ENCODE measurements at places on chromosomes 7 and 10. TPM values are rescaled to one million over a fixed set of nuclear protein-coding genes. Genes with fewer than 3 reads are reported as not detected.

- no peak for DNase-seq
- no peak overlapping the region for H3K27ac ChIP-seq
- no peaks in the 10 kb centered on the region for H3K27me3 ChIP-seq
- H3K4me3 ChIP-seq: no peak overlapping the region
Observed at GRCh38 chr7:98930464-98930863, 52.1 kb downstream of the TRRAP start.

Gene CALHM3
- not detected for polyA plus RNA-seq

Gene TSPAN15
- polyA plus RNA-seq: 20.2 TPM

GRCh38 chr10:75426880-75427279, 4.5 kb upstream of the LRMDA start:
- no peak overlapping the region for H3K27ac ChIP-seq
- H3K36me3 ChIP-seq: no peaks in the 10 kb centered on the region
- no peaks in the 10 kb centered on the region for H3K27me3 ChIP-seq
- no peak overlapping the region for H3K4me3 ChIP-seq
- DNase-seq: no peak

GRCh38 chr10:21751341-21752310, 217.6 kb downstream of the MLLT10 start:
- H3K4me1 ChIP-seq: peaks cover 4% of the 10 kb centered on the region
- H3K27me3 ChIP-seq: no peaks in the 10 kb centered on the region
- H3K4me3 ChIP-seq: no peak overlapping the region
- no peak overlapping the region for H3K27ac ChIP-seq

GRCh38 chr10:43064331-43065075, 12.4 kb upstream of the RET start:
- no peak for DNase-seq
- no peak overlapping the region for H3K27ac ChIP-seq
- no peaks in the 10 kb centered on the region for H3K27me3 ChIP-seq

GRCh38 chr7:51134013-51134441, 182.6 kb downstream of the COBL start:
- no peaks in the 10 kb centered on the region for H3K27me3 ChIP-seq
- H3K4me3 ChIP-seq: no peak overlapping the region
- DNase-seq: no peak
- H3K27ac ChIP-seq: no peak overlapping the region

DNA sequence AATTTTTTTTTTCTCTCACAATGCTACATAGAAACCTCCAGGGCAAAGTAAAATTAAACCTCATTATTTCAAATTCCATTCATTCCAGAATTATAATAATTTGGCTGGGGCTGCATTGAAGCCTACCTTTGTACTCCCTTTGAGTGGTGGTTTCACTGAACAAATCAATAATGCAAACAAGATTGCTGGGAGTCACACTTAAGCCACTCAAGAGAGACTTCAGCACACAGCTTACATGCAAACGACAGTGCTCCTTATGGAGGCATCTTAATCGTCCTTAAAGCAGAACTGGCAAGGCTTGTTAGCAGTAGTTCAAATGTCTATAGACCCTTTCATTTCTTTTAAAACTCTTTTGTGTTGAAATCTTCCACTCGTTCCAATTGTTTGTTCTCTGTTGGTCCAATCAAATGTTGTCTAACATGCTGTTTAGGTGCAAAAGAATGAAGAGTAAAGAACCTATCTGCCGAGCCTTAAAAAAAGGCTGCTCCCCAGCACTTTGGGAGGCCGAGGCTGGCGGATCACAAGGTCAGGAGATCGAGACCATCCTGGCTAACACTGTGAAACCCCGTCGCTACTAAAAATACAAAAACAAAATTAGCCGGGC, 294.9 kb downstream of the FGFR2 start:
- H3K4me1 ChIP-seq: no peaks in the 10 kb centered on the region
- no peak overlapping the region for H3K27ac ChIP-seq
- no peak for DNase-seq
- no peaks in the 10 kb centered on the region for H3K36me3 ChIP-seq
- no peaks in the 10 kb centered on the region for H3K27me3 ChIP-seq

Gene VSIR
- polyA plus RNA-seq: 349 TPM

DNA sequence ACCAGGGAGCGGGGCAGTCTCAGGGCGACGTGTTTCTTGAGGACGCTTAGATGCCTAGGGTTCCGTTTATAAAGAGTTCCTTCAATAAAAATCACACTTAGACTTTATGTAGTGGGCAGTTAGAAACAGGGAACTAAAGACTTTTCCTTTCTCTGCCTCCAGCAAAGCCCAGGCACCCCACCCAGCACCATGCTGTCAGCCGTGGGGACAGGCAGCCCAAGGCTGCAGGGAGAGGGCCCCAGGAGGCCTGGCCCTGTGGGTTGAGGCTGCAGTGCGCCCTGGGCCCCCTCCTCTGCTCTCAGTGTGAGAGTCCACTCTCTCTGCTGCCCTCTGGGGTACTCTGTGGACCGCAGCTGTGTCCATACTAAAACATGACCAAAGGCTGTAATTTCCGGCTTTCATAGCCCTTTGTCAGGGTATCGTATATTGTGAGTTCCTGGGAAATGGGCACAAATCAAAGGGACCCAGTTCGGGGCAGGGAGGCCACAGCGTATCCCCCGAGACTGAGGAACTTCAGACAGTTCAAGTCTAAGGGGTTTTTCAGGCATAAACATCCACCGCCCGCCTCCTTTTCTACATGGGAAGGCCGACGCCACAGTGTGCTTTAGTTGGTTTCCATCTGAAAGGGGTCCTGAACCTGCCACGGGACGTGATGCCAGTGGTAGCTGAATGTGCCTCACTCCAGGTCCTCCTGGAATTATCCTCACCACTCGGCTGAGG, 59.7 kb downstream of the DNAJB6 start:
- H3K27ac ChIP-seq: no peak overlapping the region
- no peaks in the 10 kb centered on the region for H3K27me3 ChIP-seq
- peaks cover 3% of the 10 kb centered on the region for H3K36me3 ChIP-seq
- H3K4me1 ChIP-seq: no peaks in the 10 kb centered on the region

- peak overlapping the region; percentile 51 for H3K27ac ChIP-seq
- H3K4me3 ChIP-seq: peak overlapping the region; percentile 43
- H3K4me1 ChIP-seq: peaks cover 5% of the 10 kb centered on the region
- peak; percentile 69 for DNase-seq
- no peaks in the 10 kb centered on the region for H3K27me3 ChIP-seq
Observed at GRCh38 chr10:27252267-27253000, 11.8 kb upstream of the ACBD5 start.

- H3K27ac ChIP-seq: no peak overlapping the region
- H3K4me3 ChIP-seq: no peak overlapping the region
- H3K27me3 ChIP-seq: peaks cover 3% of the 10 kb centered on the region
- no peaks in the 10 kb centered on the region for H3K36me3 ChIP-seq
- no peak for DNase-seq
Observed at GRCh38 chr10:132521466-132522102, 16.0 kb upstream of the INPP5A start.
